ENCODE measurements at places on chromosomes 16 and 17.

- peak; percentile 52 for DNase-seq
Measured at GRCh38 chr17:66904760-66905624, 59.5 kb upstream of the CACNG4 start.

- no peak for DNase-seq
Measured at GRCh38 chr17:60355663-60356594, 36.0 kb downstream of the USP32 start.

- DNase-seq, result no peak
Measured at GRCh38 chr16:48501516-48502377, 108.2 kb downstream of the N4BP1 start.

DNA sequence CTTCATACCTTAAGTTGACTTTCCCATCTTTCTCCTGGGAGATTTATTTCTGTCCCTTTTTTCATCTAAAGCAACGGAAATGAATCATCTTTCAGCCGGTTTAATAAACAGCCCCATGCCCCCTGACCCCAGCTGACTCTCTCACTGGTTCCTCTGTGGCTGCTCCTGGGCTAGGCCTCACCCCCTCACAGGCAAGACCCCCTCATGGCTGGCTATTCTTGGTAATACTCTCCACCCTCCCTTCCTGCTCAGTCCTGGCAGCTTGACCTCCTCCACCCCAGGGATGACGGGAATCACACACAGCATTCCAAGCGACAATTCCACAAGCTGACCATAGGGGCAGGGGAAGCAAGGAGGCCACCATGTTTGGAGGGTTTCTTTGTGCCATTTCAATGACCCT lies 1.5 kb upstream of the ADAP2 start:
- DNase-seq, result no peak

- DNase-seq, result peak; percentile 90
Measured at GRCh38 chr16:53098526-53099317, 43.9 kb downstream of the CHD9 start.

- no peak for DNase-seq
Measured at GRCh38 chr17:56929362-56929969, 15.6 kb upstream of the TRIM25 start.

DNA sequence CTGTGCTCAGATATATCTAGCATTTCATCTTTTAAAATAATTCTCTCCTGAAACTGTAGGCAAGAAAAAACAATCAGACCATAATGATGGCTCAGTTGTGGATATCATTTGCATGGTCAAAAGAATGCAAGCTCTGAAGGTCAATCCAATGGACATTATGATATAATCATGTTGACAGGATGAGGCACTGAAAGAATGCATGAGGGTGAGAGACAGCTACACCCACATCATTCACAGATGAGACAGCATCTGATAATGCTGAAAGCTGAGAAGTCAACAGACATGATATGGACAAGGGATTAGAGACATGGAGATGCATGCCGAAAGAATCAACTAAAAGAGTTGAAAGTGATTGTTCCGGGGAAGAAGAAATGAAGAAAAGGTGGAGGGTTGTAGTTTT lies 346.4 kb upstream of the CDH5 start:
- DNase-seq, result no peak

DNA sequence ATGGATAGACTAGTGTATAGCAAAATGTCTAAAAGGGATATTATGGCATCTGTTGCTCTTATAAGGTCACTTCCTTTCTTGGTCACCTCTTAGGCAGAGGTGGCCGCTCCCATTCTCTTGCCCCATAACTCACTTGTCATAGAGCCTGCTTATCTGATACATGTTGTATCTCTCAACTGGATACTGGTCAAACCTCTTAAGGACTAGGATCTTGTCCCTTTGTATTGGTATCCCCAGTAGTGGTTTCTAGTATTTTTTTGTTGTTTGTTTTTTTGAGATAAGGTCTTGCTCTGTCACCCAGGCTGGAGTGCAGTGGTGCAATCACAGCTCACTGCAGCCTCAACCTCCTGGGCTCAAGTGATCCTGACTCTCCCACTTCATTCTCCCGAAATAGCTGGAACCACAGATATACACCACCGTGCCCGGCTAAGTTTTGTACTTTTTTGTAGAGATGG lies 27.0 kb downstream of the ZSWIM7 start:
- DNase-seq, result no peak

GRCh38 chr16:85569615-85570212 lies 43.4 kb upstream of the GSE1 start:
- no peak for DNase-seq

- no peak for DNase-seq
Measured at GRCh38 chr17:2983255-2983654, 80.2 kb downstream of the OR1D5 start.

GRCh38 chr17:2264067-2264860 lies 39.3 kb downstream of the SMG6 start:
- DNase-seq, result no peak

DNA sequence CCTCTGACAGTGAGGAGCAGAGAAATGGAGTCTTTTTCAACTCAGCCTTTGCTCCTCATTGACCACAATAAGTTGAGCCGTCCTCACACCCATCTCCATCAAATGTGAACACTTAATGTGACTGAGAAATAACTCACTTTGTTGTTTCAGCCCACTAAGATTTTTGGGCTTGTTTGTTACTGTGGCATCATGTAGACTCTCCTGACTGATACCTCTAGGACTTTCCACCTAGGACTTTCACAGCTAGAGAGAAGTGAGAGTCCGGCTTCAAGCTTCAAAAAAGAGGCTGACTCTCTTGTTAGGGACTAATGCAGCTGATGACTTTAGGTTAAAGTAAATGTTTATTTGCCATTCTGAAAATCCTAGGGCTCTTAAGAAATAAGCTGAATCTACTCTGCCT lies 435.0 kb downstream of the TMEM114 start:
- no peak for DNase-seq

DNA sequence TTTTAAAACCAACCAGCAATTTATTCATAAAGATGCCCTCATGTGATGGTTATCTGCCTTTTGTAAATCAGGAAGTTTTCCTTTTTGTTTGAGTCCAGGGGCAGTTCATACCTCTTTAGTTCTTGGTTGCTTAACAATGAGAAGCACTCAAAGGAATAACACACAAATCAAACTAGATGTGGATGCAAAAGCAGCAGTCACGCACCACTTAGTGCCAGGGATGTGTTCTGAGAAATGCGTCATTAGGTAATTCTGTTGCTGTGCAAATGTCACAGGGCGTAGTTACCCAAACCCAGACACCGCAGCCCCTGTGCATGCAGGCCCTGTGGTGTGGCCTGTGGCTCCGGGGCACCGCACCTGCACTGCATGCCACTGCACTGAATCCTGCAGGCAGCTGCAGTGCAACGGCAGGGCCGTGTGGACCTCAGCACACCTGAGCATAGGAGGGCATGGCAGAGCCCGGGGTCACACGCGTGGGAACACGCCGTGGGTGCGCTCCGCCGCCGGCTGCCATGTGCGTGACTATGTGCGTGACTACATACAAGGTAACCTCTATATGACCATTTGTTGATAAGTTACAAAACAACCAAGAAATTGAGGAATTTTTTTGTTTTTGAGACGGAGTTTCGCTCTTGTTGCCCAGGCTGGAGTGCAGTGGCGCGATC lies 39.6 kb downstream of the PKD1 start:
- no peak for DNase-seq

DNA sequence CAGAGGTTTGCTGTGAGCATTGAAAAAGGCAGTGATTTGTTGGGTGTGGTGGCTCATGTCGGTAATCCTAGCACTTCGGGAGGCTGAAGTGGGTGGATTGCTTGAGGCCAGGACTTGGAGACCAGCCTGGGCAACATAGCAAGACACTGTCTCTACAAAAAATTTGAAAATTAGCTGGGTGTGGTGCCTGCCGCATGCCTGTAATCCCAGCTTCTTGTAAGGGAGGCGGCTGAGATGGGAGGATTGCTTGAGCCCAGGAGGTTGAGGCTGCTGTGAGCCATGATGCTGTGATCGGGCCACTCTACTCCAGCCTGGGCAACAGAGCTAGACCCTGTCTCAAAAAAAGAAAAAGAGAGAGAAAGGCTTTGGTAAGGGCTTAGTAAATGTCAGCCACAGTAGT lies 7.0 kb upstream of the NPIPB2 start:
- no peak for DNase-seq

- DNase-seq, result no peak
Measured at GRCh38 chr16:68383858-68384257, 64.5 kb downstream of the SMPD3 start.

GRCh38 chr17:8967861-8968260 lies 2.4 kb upstream of the PIK3R5 start:
- no peak for DNase-seq

DNA sequence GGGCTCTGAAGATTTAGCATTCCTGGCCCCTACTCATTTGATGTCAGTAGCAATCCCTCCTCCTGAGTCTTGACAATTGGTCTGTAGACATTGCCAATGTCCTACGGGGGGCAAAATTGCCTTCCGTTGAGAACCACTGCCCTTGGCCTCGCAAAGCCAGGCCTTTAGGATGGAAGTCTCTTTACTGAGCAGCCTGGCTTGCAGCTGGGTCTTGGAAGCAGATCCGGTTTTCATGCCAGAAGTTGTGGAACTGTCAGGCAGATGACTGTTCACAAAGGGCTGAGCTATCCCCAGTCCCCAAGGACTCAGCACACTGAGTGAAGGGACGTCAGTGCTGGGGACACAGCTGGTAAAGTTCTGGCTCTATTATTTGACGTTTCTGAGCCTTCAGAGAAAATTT lies 83.2 kb downstream of the WSCD1 start:
- no peak for DNase-seq

Measured in adipocyte (in vitro differentiated cells).